SK-N-SH (cell line): ENCODE measurements at places on chromosomes 7 and 10.
A peak's percentile ranks its signal among the peaks of the same experiment; 100 is the strongest.

- DNase-seq = no peak
- no peaks in the 10 kb centered on the region for H3K27me3 ChIP-seq
- no peak overlapping the region for H3K27ac ChIP-seq
- no peak overlapping the region for H3K4me3 ChIP-seq
- H3K4me1 ChIP-seq = no peaks in the 10 kb centered on the region
Measured at GRCh38 chr10:30233186-30233959, 115.7 kb downstream of the MTPAP start.

DNA sequence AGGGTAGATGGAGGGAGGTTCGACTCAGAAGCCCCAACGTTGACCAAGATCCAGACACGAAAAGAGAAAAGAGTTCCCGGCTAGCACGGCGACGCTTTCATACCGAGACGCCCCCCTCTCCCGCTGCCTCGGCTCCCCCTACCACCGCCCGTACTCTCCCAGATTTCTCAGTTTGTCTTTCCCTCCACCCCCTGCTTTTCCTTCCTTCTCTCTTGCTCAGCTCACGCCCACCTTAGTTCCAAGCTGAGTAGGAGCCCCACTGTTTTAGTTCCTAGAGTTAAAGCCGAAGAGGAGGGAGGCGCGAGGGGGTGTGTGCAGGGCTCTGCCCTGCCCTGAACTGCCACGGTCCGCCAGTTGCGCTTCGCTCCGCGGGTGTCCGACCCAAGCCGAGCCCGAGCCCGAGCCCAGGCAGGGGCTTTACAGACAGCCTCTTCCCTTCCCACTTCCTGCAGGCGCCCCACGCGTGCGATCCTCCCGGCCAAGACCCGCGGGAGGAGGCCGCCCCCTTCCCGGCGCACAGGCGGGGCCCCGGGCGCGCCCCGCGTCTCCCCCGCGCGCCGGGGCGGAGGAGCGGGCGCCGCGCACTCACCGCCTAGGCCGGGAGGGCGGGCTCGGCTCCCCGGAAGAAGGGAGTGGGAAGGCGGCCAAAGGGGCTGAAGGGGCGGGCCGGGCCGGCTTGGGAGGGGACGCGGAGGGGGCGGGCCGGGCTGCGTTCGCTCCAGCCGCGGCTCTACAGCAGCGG is at the start of gene EPHB6:
Gene EPHB6 (plus strand): TSS at position 705 of the 742 bp plus-strand sequence. CDS start 8,152 bp downstream, outside the sequence.
- H3K36me3 ChIP-seq = no peaks in the 10 kb centered on the region
- no peaks in the 10 kb centered on the region for H3K4me1 ChIP-seq
- H3K27me3 ChIP-seq = peaks cover 36% of the 10 kb centered on the region; the same call in 1 of the 2 replicates
- peak; percentile 89 for DNase-seq
- no peak within 1 kb of the TSS for H3K27ac ChIP-seq
- peak within 1 kb of the TSS; percentile 89 for H3K4me3 ChIP-seq

- H3K27me3 ChIP-seq = no peaks in the 10 kb centered on the region
- no peaks in the 10 kb centered on the region for H3K36me3 ChIP-seq
- DNase-seq = no peak
- H3K4me1 ChIP-seq = no peaks in the 10 kb centered on the region
Measured at GRCh38 chr10:69884686-69885085, 83.0 kb downstream of the COL13A1 start.

- H3K27ac ChIP-seq = no peak overlapping the region
- no peak overlapping the region for H3K4me3 ChIP-seq
- H3K27me3 ChIP-seq = no peaks in the 10 kb centered on the region
- no peaks in the 10 kb centered on the region for H3K4me1 ChIP-seq
- H3K36me3 ChIP-seq = no peaks in the 10 kb centered on the region
Measured at GRCh38 chr10:30284865-30285594, 64.0 kb downstream of the MTPAP start.

GRCh38 chr7:137080516-137081203 is 212.2 kb downstream of the CHRM2 start:
- no peak overlapping the region for H3K4me3 ChIP-seq
- no peaks in the 10 kb centered on the region for H3K4me1 ChIP-seq
- DNase-seq = no peak
- no peaks in the 10 kb centered on the region for H3K36me3 ChIP-seq

GRCh38 chr7:128370491-128370890 is 9.0 kb upstream of the PRRT4 start:
- DNase-seq = no peak
- H3K4me1 ChIP-seq = no peaks in the 10 kb centered on the region
- no peaks in the 10 kb centered on the region for H3K36me3 ChIP-seq
- H3K27me3 ChIP-seq = peaks cover 14% of the 10 kb centered on the region; the same call in 1 of the 2 replicates

DNA sequence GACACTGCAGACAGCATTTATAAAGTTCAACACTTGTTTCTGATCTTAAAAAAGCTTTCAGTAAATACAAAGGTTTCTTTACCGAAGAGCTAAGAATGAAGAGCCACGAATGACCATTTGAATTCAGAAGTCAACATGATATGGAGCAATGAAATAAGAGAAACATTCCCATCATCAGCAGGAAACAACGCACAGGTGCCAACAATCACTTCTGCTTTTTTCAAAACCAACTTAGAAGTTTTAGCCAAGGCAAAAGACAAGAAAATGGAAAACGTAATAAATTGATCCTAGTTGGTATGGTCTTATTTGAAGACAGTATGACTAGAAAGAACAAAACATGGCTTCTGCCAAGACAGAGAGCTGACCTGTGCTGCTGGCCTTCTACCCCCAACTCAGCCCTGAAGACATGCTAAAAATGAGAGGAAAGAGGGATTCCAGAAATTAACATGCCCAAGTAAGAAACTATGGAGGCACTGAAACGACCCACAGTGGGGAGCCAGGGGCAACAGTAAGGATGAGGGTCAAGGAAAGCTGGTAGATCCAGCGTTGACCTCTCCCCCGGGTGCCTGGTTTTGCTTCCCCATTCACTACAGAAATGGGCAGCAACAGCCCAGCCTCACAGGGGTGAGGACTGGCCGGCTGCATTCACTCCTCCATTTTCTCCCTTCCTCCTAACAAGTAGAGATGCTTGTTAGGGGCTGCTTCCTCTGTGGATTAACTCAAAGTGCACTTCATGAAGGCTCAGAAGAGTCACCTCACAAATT is 30.1 kb downstream of the VPS41 start:
- no peak overlapping the region for H3K27ac ChIP-seq
- DNase-seq = no peak
- H3K4me1 ChIP-seq = no peaks in the 10 kb centered on the region
- no peak overlapping the region for H3K4me3 ChIP-seq

GRCh38 chr7:116098175-116098574 is 67.6 kb upstream of the TFEC start:
- H3K4me1 ChIP-seq = no peaks in the 10 kb centered on the region
- DNase-seq = no peak

GRCh38 chr10:21519941-21520436 is 5.5 kb downstream of the SKIDA1 start:
- no peaks in the 10 kb centered on the region for H3K36me3 ChIP-seq
- H3K4me1 ChIP-seq = peaks cover 40% of the 10 kb centered on the region
- DNase-seq = no peak
- peak overlapping the region; percentile 99 for H3K27ac ChIP-seq
- H3K4me3 ChIP-seq = peak overlapping the region; percentile 70
- no peaks in the 10 kb centered on the region for H3K27me3 ChIP-seq

GRCh38 chr7:7185371-7185989 is 3.1 kb downstream of the C1GALT1 start:
- peaks cover 31% of the 10 kb centered on the region for H3K4me1 ChIP-seq
- no peaks in the 10 kb centered on the region for H3K27me3 ChIP-seq
- H3K27ac ChIP-seq = no peak overlapping the region
- no peak for DNase-seq
- H3K4me3 ChIP-seq = no peak overlapping the region

DNA sequence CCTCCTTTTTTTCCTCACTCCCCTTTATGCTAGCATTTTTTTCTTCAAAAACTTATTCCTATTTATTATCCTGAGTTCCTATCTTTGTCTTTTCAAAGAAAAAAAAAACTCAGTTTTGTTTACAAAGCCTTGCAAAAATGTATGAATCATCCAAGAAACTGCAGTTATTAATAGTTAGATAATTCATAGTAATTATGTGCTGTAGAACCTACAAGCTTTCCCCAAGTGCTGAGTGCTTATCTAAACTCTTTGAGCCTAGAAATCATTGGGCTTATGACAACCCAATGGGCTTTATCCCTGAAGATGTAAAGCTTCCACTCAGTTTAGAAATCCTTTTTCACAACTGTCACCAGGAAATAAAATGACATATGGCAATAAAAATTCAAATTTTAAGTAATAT is 145.9 kb upstream of the WNT16 start:
- no peaks in the 10 kb centered on the region for H3K36me3 ChIP-seq
- H3K4me3 ChIP-seq = no peak overlapping the region
- H3K27me3 ChIP-seq = no peaks in the 10 kb centered on the region
- H3K4me1 ChIP-seq = no peaks in the 10 kb centered on the region
- no peak for DNase-seq
- H3K27ac ChIP-seq = no peak overlapping the region

GRCh38 chr7:37663693-37664092 is 19.9 kb upstream of the GPR141 start:
- H3K4me1 ChIP-seq = no peaks in the 10 kb centered on the region
- no peaks in the 10 kb centered on the region for H3K27me3 ChIP-seq
- no peak for DNase-seq
- no peak overlapping the region for H3K4me3 ChIP-seq

- no peaks in the 10 kb centered on the region for H3K27me3 ChIP-seq
- H3K4me3 ChIP-seq = no peak overlapping the region
- H3K36me3 ChIP-seq = no peaks in the 10 kb centered on the region
Measured at GRCh38 chr10:129694184-129694583, 227.1 kb downstream of the MGMT start.
